ENCODE measurements at places on chromosomes 13 and 19.

DNA sequence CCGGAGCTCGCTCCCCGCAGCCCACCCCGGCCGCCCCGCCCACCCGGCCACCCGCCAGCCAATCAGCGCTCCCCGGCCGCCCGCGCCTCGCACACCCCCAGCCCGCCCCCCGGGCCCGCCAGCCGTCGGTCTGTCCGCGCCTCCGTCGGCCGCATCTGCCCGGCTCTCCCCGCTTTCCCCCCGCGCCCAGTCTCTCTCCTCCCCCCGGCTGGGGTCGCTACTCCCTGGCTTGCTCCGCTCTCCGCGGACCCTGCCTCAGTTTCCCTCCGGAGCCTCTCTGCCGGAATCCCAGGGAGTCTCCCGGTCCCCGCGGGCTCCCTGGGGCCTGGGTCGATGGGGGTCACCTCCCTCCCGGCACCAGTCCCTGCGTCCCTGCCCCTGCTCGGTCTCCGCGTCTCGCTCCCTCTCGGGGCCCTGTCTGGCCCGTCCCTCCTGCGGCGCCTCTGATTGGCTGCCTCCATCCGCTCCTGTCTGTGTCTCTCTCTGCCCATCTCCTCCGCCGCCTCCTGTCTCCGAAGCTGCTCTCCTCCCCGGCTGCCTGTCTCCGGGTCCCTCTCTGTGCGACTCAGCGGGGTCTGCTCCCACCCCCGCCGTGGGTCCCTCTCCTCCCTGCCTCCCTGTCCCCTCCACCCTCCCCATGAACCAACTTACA lies 484 bp downstream of the IL11 start:
- no peak for DNase-seq

- DNase-seq = no peak
Measured at GRCh38 chr19:50580970-50581634, 12.9 kb upstream of the LRRC4B start.

- DNase-seq = no peak
Measured at GRCh38 chr13:75440100-75440499, 41.9 kb downstream of the TBC1D4 start.

- no peak for DNase-seq
Measured at GRCh38 chr19:28665748-28666147, 547.2 kb downstream of the UQCRFS1 start.

GRCh38 chr13:96540670-96541069 lies 450.8 kb downstream of the HS6ST3 start:
- no peak for DNase-seq

- no peak for DNase-seq
Measured at GRCh38 chr19:51830274-51830673, 35.3 kb downstream of the FPR3 start.

DNA sequence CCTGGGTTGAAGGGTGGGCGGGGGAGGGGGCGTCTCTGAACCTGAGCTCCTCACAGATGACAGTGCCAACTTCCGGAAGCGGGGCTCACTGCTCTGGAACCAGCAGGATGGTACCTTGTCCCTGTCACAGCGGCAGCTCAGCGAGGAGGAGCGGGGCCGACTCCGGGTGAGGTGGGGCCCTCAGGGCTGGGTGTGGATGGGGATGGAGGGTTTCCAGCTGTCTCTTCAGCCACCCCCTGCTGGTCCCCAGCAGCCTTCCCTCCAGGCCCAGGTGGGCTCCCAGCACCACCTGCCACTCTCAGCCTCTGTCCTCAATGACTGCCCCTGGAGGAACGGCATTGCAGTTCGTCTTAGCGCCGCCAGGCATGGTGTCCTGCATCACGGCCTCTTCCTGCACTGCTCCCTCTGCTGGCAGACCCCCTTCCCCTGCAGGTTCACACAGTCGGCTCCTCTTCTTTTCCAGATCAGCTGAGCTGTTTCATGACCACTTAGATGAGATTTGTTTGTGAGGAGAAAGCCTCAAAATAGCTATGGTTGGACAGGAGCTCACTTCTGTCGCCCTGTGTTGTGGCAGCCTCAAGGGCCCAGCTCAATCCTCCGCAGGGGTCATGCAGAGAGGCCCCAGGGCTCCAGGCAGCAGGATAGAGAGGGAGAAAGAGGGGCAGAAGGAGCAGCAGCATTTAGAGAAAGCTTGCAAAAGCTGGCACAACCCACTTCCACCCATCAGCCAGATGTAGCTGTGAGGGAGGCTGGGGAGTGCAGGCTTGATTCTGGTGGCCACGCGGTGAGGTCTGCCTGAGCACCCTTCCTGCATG lies 2.5 kb upstream of the GARIN5A start:
- DNase-seq = no peak

- no peak for DNase-seq
Measured at GRCh38 chr19:4776436-4777211, 14.9 kb upstream of the FEM1A start.

GRCh38 chr13:61685682-61686012 lies 270.0 kb upstream of the PCDH20 start:
- no peak for DNase-seq

DNA sequence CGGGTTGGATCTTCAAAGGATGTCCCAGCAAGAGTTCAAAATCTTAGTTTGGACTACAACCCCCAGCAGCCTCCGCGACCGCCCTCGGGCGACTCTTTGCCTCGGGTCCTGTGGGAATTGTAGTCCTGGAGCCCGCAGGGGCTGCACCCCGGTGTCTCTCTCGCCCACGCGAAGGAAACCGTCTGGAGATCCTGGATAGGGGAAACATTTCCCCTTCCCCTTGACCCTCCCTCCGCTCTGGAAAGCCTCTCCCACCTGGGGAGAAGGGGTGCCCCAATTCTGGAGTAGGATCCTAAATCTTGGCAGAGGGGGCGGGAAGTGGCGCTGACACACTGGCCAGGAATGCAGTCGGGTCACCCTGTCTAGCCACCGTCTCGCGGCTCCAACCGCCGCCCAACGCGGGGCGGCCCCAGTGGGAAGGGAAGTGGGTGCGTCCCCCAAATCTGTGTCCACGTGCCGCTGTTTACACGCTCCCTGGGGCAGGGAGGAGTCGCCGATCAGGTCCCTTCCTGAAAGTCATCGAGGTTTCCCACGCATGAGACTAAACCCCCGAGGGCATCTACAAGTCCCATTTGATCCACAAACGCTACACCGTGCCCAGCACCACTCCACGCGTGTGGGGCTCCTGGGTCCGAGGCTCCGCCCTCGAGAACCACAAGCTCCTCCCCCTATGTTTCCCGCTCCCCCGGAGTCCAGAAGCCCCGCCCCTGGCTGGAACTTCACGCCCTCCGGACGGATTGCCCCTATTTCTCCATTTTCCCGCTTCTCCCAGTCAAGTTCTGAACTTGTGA lies 761 bp upstream of the PPP1R13L start:
- peak; percentile 60 for DNase-seq
